Osteoblast (primary cell): ENCODE measurements at places on chromosomes 4 and X. TPM values are rescaled to one million over a fixed set of nuclear protein-coding genes. Genes with fewer than 3 reads are reported as not detected.

The ADAMTS3 gene
- 1.2 and 2.2 TPM in 2 replicates for total RNA-seq

- no peak overlapping the region for H3K4me3 ChIP-seq
- DNase-seq, result no peak
- H3K27me3 ChIP-seq, result no peaks in the 10 kb centered on the region
Measured at GRCh38 chr4:36056136-36056535, 188.2 kb downstream of the ARAP2 start.

DNA sequence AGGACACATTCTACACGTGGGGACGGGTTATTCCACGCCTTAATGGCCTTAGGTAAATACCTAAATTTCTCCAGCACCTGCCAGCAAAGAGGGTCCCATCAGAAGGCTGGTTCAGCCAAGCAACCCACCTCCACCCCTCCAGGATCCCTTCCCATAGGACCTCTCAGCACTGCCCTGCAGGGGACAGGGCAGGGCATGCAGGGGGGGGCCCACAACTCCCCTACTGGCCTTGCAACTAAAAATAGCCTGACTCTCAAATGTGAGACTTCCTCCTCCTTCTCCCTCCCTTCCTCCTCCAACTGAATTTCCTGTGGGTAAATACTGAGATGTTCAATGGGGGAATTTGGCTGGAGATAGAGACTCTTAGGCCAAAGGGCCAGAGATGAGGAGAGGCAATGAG lies 6.3 kb downstream of the LAS1L start:
- DNase-seq, result no peak
- H3K27ac ChIP-seq, result no peak overlapping the region
- H3K36me3 ChIP-seq, result peaks cover 14% of the 10 kb centered on the region

- H3K27me3 ChIP-seq, result no peaks in the 10 kb centered on the region
- H3K36me3 ChIP-seq, result no peaks in the 10 kb centered on the region
- no peak overlapping the region for H3K27ac ChIP-seq
- H3K4me1 ChIP-seq, result peaks cover 5% of the 10 kb centered on the region
- no peak for DNase-seq
Measured at GRCh38 chrX:9327747-9328145, 137.1 kb upstream of the TBL1X start.

DNA sequence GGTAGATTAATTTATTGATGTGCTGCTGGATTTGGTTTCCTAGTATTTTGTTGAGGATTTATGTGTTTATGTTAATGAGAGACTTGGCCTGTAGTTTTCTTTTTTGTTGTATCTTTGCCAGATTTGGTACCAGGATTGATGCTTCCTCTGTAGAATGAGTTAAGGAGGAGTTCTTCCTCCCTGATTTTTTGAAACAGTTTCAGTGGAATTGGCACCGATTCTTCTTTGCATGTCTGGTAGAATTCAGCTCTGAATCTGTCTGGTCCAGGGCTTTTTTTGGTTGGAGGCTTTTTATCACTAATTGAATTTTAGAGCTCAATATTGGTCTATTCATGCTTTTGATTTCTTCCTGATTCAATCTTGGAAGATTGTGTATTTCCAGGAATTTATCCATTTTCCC lies 174.0 kb upstream of the NDST4 start:
- no peaks in the 10 kb centered on the region for H3K4me1 ChIP-seq
- H3K4me3 ChIP-seq, result no peak overlapping the region
- H3K36me3 ChIP-seq, result no peaks in the 10 kb centered on the region
- DNase-seq, result no peak
- no peaks in the 10 kb centered on the region for H3K27me3 ChIP-seq
- no peak overlapping the region for H3K27ac ChIP-seq
